Activated CD4-positive, alpha-beta T cell treated with anti-CD3 and anti-CD28 coated beads, Interleukin-2, amount 10 ng/mL, durations not matched to agents 24 days and 14 days (primary cell): ENCODE measurements at places on chromosomes 5 and 9. TPM values are rescaled to one million over a fixed set of nuclear protein-coding genes. Genes with fewer than 3 reads are reported as not detected.
A peak's percentile ranks its signal among the peaks of the same experiment; 100 is the strongest.

DNA sequence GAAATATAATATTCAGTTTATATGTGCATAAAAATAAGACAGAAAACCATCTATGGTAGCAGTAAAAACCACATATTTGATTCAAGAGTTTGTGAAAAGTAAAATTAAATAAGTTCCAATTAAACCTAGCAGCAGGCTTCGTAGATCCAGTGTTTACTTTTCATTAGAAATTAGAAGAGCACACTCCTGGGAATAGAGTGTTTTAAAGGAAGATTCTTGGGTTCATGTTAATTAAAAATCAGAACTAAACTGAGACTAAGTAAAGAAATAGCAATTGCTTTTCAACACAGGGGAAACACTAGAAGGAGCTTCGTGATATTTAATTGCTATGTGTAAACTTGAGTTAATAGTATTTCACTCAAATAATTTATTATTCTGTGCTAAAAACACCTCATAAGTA is 1097.8 kb upstream of the CDH18 start:
- no peaks in the 10 kb centered on the region for H3K36me3 ChIP-seq
- no peak for DNase-seq
- no peaks in the 10 kb centered on the region for H3K4me1 ChIP-seq
- H3K27me3 ChIP-seq, result no peaks in the 10 kb centered on the region

KIF24 gene
- total RNA-seq, result 5.9 and 6.2 TPM in 2 replicates

TTC33 gene
- 22.7 and 23.1 TPM in 2 replicates for total RNA-seq

GRCh38 chr5:79416499-79416898 is 97.4 kb downstream of the HOMER1 start:
- H3K27ac ChIP-seq, result no peak overlapping the region
- no peaks in the 10 kb centered on the region for H3K36me3 ChIP-seq
- H3K4me3 ChIP-seq, result peak overlapping the region; percentile 17
- H3K27me3 ChIP-seq, result no peaks in the 10 kb centered on the region
- no peak for DNase-seq

- DNase-seq, result no peak
- peaks cover 12% of the 10 kb centered on the region for H3K4me1 ChIP-seq
- H3K27me3 ChIP-seq, result no peaks in the 10 kb centered on the region
These were observed 7.5 kb downstream of the DENND1A start for GRCh38 chr9:123922431-123922830.

IL31RA gene
- total RNA-seq, result 0.63 and 0.92 TPM in 2 replicates

PGM5 gene
- not detected in 2 replicates for total RNA-seq

- H3K4me3 ChIP-seq, result no peak overlapping the region
- H3K27me3 ChIP-seq, result no peaks in the 10 kb centered on the region
- peaks cover 3% of the 10 kb centered on the region for H3K4me1 ChIP-seq
- no peaks in the 10 kb centered on the region for H3K36me3 ChIP-seq
- no peak for DNase-seq
- H3K27ac ChIP-seq, result no peak overlapping the region
These were observed 114.5 kb downstream of the RPS23 start for GRCh38 chr5:82163452-82164175.

SPEF2 gene
- 5.5 and 5.8 TPM in 2 replicates for total RNA-seq

DNA sequence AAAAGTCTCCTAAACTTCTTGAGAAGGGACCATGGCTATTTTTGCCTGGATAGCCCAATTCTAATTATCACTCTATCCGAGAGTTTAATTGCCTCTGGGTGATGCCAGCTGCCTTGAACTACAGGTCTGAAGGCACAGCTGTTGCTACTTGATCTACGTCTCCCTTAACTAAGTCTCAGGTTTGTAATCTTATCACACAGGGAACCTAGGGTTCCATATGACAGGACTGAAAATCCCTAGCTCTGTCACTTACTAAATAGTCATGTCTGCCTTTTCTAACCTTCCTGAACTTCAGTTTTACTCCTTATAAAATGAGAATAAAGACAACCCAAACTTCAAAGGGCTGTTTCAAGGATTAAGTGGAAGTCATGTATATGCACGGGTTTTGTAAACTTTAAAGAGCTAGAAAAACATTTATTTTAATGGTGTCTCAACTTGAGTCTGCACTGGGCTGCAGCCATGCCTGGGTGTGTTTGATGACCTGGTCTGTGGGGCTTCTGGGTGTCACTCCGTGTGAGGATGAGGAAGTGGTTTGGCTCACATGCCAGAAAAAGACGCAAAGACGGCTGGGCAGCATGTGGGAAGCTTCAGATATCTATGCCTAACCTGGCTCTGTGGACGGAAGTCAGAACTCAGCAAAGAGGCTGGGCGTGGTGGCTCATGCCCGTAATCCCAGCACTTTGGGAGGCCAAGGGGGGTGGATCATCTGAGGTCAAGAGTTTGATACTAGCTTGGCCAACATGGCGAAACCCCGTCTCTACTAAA is 129.3 kb upstream of the SLC44A1 start:
- no peaks in the 10 kb centered on the region for H3K36me3 ChIP-seq
- peaks cover 19% of the 10 kb centered on the region for H3K4me1 ChIP-seq
- no peak overlapping the region for H3K27ac ChIP-seq
- peak; percentile 63 for DNase-seq
- H3K27me3 ChIP-seq, result peaks cover 1% of the 10 kb centered on the region

DNA sequence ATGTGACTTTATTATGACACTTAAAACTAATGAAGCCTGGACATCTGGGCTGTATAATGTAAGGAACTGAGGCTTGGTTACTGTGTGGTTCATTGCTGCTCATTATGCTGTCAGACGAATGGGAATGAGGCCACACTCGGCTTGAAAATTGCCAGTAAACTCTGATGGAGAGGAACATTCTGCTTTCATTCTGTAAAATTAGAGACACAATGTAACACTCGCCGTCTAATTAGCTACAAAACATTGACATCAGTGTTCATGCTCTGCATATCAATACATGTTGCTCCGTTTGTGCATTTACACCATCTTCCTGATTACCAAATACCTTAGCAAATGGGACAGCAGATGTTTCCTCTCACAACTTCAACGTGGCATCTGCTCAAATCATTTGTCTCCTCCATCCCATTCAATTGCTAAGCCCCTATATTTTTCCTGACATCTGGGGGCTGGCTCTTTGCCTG is 133.0 kb downstream of the SLC28A3 start:
- peaks cover 12% of the 10 kb centered on the region for H3K27me3 ChIP-seq
- no peaks in the 10 kb centered on the region for H3K4me1 ChIP-seq
- H3K27ac ChIP-seq, result no peak overlapping the region
- no peak overlapping the region for H3K4me3 ChIP-seq

GRCh38 chr5:57191986-57192385 is 18.1 kb downstream of the GPBP1 start:
- DNase-seq, result no peak
- no peak overlapping the region for H3K27ac ChIP-seq
- H3K36me3 ChIP-seq, result peaks cover 49% of the 10 kb centered on the region
- peaks cover 51% of the 10 kb centered on the region for H3K4me1 ChIP-seq

CKMT2 gene
- not detected in 2 replicates for total RNA-seq

C9orf43 gene
- total RNA-seq, result 0.51 and 0.52 TPM in 2 replicates

GFI1B gene
- total RNA-seq, result not detected in 2 replicates

- no peak overlapping the region for H3K4me3 ChIP-seq
- H3K27ac ChIP-seq, result no peak overlapping the region
- no peak for DNase-seq
- H3K4me1 ChIP-seq, result no peaks in the 10 kb centered on the region
- H3K27me3 ChIP-seq, result peaks cover 7% of the 10 kb centered on the region
- no peaks in the 10 kb centered on the region for H3K36me3 ChIP-seq
These were observed 308.6 kb upstream of the RPS23 start for GRCh38 chr5:82586661-82587310.

IFNB1 gene
- not detected in 2 replicates for total RNA-seq

WDR31 gene
- 2.2 and 2.7 TPM in 2 replicates for total RNA-seq

DNA sequence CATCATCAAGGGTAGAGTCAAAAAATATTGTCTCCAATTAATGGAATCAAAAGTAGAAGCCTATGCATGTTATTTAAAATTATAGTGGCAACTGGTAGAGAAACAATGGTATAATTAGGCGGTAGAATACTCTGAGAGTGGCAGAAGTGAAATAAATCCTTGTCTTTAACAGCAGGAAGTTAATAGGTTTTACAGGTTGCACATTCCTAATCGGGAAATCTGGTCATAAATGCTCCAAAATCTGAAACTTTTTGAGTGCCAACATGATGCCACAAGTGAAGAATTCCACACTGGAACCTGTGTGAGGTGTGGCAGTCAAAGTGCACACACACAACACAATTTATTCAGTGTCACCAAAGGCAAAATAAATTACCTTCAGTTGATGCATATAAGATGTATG is 433.4 kb downstream of the TAF11L14 start:
- H3K4me1 ChIP-seq, result no peaks in the 10 kb centered on the region
- H3K27ac ChIP-seq, result no peak overlapping the region
- no peaks in the 10 kb centered on the region for H3K27me3 ChIP-seq
- no peak overlapping the region for H3K4me3 ChIP-seq
- H3K36me3 ChIP-seq, result no peaks in the 10 kb centered on the region

DNA sequence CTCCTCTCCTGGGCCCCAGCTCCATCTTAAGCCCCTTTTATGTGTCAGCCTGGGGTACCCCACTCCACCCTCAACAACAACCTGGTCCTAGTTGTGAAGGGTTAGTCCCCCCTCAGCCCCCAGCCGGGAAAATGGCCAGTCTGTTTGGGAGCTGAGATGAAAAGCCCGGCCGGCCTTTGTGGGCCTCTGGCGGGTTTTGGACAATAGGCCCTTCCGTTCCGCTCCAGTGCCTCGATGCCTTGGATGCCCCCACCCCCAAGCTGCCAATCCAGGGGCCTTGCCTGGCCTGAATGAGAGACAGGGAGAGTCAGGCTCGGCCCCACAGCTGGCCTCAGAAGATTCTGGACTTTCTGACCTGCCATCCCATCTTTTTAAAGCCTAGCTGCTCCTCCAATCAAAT is 9.2 kb downstream of the CNTFR start:
- no peak for DNase-seq
- H3K4me3 ChIP-seq, result no peak overlapping the region
- H3K27ac ChIP-seq, result no peak overlapping the region
- H3K27me3 ChIP-seq, result peaks cover 69% of the 10 kb centered on the region
- no peaks in the 10 kb centered on the region for H3K36me3 ChIP-seq

DNA sequence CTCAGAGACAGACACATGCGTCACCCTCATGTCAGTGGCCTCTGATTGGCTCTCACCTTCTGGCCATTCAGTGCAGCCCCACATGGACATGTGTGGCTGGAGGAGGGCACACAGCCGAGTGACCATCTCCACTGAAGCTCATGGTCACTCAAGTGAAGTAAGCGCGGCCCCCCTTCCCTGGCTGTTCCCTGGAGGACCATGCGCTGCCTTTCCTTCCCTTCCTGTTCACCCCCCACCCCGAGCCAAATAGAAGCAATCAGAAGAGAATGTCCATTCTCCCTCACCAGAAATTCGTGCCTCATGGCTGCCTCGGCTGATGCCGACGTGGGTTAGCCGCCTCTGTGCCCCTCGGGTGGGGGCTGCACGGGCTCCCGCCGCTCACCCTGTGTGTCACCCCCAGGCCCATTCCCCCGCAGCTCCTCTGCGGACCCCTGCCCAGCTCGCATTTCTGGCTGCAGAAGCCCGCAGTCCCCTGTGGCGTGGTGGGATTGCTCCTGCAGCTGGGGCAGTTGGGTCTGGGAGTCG is 12.5 kb upstream of the COL5A1 start:
- no peak overlapping the region for H3K4me3 ChIP-seq
- DNase-seq, result no peak
- H3K27ac ChIP-seq, result no peak overlapping the region

DNA sequence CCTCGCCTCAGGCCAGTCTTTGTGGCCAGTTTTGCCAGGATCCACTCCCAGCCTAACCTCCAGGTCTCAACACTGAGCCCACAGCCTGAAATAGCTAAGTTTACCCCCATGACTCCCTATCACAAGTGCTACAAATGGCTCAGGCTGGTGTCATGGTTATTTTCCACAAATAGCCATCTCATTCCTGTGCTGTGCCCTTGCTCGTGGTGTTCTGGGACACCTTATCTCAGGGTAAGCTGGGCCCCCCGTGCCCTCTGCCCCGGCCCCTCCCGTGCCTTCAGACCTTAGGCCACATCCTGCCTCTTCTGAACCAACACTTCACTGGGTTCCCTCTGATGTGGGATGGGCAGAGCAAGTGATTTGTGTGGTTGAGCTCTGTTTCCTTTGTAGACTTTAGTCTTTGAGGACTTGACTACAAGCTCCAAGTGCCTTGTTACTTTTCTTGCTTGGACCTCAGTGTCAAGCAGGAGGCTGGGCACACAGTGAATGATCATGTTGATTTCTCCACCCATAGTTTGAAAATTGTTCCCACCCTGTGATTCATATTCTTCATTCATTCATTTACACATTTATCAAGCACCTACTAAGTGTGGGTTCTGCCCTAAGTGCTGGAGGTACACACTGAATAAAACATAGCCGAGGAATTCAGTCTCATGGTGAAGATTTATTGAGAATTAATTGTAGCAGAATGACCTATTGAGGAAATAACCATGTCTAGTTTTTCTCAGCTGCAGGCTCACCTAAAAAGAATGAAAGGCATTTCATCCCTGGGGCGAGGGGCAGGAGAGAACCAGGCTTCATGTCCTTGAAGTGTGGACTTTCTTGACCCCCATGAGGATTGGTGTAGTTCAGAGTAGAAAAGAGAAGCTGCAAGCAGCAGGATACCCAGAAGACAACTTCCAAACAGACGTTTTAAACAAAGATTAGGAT is 84.5 kb upstream of the CTNNA1 start:
- H3K4me3 ChIP-seq, result no peak overlapping the region
- H3K36me3 ChIP-seq, result peaks cover under 1% of the 10 kb centered on the region
- H3K27me3 ChIP-seq, result peaks cover 66% of the 10 kb centered on the region
- peaks cover 13% of the 10 kb centered on the region for H3K4me1 ChIP-seq

- no peaks in the 10 kb centered on the region for H3K36me3 ChIP-seq
- no peak overlapping the region for H3K4me3 ChIP-seq
- H3K27me3 ChIP-seq, result peaks cover 3% of the 10 kb centered on the region
These were observed 99.6 kb upstream of the SPEF2 start for GRCh38 chr5:35518104-35518503.
